Smooth muscle cell of bladder (primary cell): ENCODE measurements at places on chromosomes 5 and 9. TPM values are rescaled to one million over a fixed set of nuclear protein-coding genes. Genes with fewer than 3 reads are reported as not detected.

Gene PCDHGA8
- 3.0 and 3.3 TPM in 2 replicates for total RNA-seq

Gene DELE1
- total RNA-seq: 32.4 and 32.7 TPM in 2 replicates

Gene GPRIN1
- 1.1 and 1.3 TPM in 2 replicates for total RNA-seq

Gene MARCHF3
- total RNA-seq: 48.4 and 73.0 TPM in 2 replicates

Gene PAPPA
- 137 and 209 TPM in 2 replicates for total RNA-seq

Gene PFDN1
- total RNA-seq: 28.9 and 32.0 TPM in 2 replicates

Gene FOXD4L5
- under 0.01 TPM in 2 replicates for total RNA-seq

Gene NACC2
- total RNA-seq: 15.1 and 24.2 TPM in 2 replicates

Gene SH3PXD2B
- 23.0 and 27.2 TPM in 2 replicates for total RNA-seq

Gene FAM221B
- not detected in 2 replicates for total RNA-seq

Gene LRRC19
- not detected in 2 replicates for total RNA-seq

Gene PCDHA12
- total RNA-seq: under 0.01 and 0.09 TPM in 2 replicates

Gene RNF183
- total RNA-seq: not detected in 2 replicates

Gene NINJ1
- total RNA-seq: 42.1 and 58.6 TPM in 2 replicates

Gene BRD9
- total RNA-seq: 42.4 and 45.2 TPM in 2 replicates

Gene SLIT3
- total RNA-seq: 4.6 and 18.5 TPM in 2 replicates

Gene ANKRD18A
- total RNA-seq: not detected in 2 replicates

Gene MSMP
- total RNA-seq: not detected in 2 replicates

Gene SLC9A3
- 0.43 and 0.55 TPM in 2 replicates for total RNA-seq

Gene CCDC171
- 1.7 and 2.3 TPM in 2 replicates for total RNA-seq

Gene FSTL4
- 0.09 and 0.43 TPM in 2 replicates for total RNA-seq

Gene ZDHHC21
- total RNA-seq: 6.0 and 6.3 TPM in 2 replicates

Gene PCDH12
- 0.14 and 0.37 TPM in 2 replicates for total RNA-seq

Gene MYORG
- 0.43 and 0.55 TPM in 2 replicates for total RNA-seq

Gene GPX3
- total RNA-seq: 20.1 and 35.2 TPM in 2 replicates

Gene BTNL3
- not detected in 2 replicates for total RNA-seq

Gene SNCB
- 0.18 TPM in 1 of 2 replicates, not detected in the other for total RNA-seq

Gene POLR3G
- total RNA-seq: 2.6 and 4.6 TPM in 2 replicates

Gene DHX29
- total RNA-seq: 28.7 and 33.7 TPM in 2 replicates

Gene PRRX2
- 18.5 and 23.2 TPM in 2 replicates for total RNA-seq

Gene SCGB3A2
- not detected in 2 replicates for total RNA-seq

Gene AP3S1
- 63.6 and 91.8 TPM in 2 replicates for total RNA-seq

Gene RABEPK
- 40.5 and 41.2 TPM in 2 replicates for total RNA-seq

Gene DDX4
- total RNA-seq: not detected in 2 replicates

Gene MEIKIN
- total RNA-seq: not detected in 2 replicates

Gene SPRY4
- 2.7 and 4.3 TPM in 2 replicates for total RNA-seq

Gene LEAP2
- total RNA-seq: 0.14 and 0.37 TPM in 2 replicates

Gene SLC25A48
- not detected in 2 replicates for total RNA-seq

Gene PSD2
- under 0.01 TPM in 2 replicates for total RNA-seq

Gene CAMSAP1
- total RNA-seq: 12.9 and 14.4 TPM in 2 replicates

Gene NR2F1-AS1
- 45.1 and 58.0 TPM in 2 replicates for total RNA-seq

Gene ADAMTSL2
- 2.3 TPM in 2 replicates for total RNA-seq

Gene HEMGN
- total RNA-seq: not detected in 2 replicates

Gene MARCOL
- 4.0 and 8.3 TPM in 2 replicates for total RNA-seq

Gene LCN1
- 0.28 and 0.65 TPM in 2 replicates for total RNA-seq

Gene RALGPS1
- 1.7 and 2.0 TPM in 2 replicates for total RNA-seq

Gene C8G
- total RNA-seq: 0.14 TPM in 1 of 2 replicates, not detected in the other

Gene TLX3
- not detected in 2 replicates for total RNA-seq

Gene ELAVL2
- 0.09 and 0.14 TPM in 2 replicates for total RNA-seq

Gene OSMR
- 77.4 and 86.6 TPM in 2 replicates for total RNA-seq

Gene ABCA1
- total RNA-seq: 222 and 232 TPM in 2 replicates
